Activated CD8-positive, alpha-beta memory T cell treated with anti-CD3 and anti-CD28 coated beads for 4 hours (primary cell): ENCODE measurements at places on chromosomes 1 and 21.

DNA sequence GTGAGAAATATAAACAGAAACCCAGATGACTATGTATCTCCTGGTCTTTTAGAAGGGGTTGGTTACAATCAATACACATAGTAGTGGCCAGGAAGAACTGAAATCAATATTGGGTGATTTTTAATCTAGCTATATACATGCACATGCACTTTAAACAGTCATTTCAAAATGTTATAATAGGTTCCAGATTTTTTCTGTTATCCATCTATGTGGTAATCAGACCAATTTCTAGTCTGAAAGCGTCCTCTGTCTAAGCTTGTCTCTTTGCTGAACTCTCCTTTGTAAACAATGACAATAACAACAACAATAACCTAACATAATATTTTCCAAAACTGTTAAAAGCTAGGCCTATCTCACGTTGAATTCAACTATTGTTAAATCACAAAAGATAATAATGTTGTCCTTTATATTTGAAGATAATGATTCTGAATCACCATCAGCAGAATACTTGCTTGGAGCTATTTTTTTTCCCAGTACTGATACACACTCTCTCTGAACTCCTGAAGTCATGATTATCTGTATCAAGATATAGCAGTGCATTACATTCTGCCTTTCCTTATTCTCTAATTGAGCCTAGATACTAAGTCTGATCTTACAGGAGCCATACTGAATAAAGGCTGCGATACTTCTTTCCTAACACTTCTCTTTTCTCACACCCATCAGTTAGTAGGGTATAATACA is 496.8 kb upstream of the ZRANB2 start:
- no peak for DNase-seq

GRCh38 chr1:53176452-53177208 is 20.0 kb upstream of the CPT2 start:
- no peak for DNase-seq

DNA sequence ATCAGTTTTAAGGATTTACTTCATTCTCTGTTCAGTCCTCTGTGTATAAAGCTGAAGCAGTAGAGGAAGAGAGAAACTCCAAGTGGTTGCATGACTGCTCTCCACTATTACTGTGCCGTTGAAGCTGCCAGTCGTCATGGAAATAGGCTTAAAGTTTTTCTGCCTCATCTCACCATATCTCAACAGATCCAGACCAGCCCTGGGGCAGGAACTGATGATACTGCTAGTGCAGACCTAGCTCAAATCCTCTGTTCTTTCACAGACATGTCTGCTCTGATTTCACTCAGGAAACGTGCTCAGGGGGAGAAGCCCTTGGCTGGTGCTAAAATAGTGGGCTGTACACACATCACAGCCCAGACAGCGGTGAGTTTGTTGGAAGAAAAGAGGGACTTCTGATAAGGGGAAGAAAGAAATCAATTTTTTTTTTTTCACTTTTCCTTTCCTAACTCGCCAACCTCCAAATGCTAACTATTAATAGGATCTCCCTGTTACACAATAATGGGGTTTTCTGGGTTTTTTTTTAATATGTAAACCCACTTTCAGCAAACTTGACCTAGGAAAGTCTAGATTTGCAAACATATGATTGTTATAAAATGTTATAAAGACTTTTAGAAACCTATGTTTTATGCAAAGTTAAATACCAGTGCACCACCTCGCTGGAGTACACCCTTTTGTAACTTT is 22.2 kb upstream of the STRIP1 start:
- DNase-seq: no peak

DNA sequence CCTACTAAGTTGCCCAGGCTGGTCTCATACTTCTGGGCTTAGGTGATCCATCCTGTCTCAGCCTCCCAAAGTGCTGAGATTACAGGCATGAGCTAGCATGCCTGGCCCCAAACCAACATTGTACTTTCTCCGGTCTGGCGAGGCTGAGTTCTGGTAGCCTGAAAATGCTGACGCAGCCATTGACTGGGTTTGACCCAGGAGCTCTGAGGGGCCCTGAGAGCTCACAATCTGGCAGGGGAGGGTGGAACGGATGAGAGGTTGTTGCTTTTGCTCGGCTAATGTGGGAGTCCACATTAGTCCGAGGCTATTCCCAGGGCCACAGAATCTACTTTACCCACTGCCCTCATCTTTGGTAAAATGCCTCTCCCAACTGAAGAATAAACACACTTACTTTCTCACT is 35.1 kb upstream of the PARP1 start:
- DNase-seq: no peak

DNA sequence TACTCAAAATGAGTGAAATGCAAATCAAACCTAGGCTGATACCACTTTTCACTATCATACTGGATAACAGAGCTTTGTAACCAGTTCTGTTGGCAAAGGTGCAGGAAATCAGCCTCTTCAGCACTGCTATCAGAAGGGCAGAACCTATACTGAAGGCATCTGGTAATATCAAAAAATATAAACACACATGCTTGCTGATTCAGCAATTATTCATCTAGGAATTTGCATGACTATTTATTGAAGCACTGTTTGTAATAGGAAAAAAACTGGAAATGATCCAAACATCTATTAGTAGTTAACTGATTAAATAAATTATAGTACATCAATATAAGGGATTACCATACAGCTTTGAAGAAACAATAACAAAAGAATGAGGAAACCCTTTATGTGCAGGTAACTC is 21.4 kb downstream of the ARHGAP29 start:
- no peak for DNase-seq

DNA sequence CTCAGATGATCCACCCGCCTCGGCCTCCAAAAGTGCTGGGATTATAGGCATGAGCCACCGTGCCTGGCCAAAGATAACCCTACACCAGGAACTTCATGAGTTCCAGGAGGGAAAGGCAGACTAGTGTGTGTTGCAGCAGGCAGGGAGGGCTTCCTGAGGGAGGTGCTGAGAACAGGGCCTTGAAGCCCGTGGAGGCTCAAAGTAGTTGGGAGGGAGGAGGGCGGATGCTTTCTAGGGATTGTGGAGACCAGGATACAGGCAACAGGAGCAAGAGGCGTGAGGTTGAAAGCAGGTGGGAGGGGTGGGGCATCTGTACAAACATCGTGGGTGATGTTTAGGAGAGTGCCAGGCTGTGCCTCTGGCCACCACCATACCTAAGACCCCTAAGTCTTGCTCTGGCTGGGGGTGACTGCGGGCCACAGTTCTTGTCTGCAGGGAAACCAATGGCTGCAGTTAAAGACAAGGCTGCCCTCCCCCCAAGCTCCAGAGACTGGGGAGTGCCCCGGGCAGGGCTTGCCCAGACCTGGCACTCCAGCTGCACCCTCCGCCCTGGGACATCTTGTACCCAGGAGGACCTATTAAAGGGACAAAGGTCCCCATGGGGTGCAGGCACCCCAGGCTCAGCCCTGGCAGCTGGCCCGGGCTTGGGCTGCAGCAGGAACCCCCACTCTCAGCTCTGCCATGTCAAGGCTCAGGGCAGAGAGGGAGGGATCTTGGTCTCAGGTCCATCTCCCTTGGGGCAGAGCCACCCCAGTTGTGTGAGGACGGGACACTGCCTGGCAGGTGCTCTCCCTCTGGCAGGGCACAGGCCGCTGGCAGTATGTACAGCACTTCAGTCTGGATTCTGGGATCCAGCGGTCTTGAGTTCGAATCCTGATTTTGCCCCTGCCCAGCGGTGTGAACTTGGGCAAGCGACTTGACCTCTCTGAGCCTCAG is 22.1 kb upstream of the CASZ1 start:
- no peak for DNase-seq

DNA sequence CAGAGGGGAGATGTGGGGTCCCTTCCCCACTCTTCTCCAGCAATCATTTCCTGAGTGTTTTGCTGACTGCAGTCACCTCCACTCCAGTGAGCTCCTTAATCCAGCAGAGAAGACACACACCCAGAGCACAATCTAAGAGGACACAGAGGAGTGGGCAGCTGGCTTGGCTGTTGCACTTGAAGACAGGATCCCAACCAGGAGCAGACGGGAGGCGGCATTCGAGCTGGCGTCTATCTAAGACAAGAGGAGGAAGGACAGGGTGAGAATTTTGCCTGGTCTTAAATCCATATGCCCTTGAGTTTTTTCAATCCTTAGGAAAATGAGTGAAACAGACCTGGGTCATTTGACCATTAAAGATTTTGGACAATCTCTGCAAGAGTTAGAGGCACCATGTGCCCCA is 56.1 kb upstream of the SIM2 start:
- DNase-seq: no peak

DNA sequence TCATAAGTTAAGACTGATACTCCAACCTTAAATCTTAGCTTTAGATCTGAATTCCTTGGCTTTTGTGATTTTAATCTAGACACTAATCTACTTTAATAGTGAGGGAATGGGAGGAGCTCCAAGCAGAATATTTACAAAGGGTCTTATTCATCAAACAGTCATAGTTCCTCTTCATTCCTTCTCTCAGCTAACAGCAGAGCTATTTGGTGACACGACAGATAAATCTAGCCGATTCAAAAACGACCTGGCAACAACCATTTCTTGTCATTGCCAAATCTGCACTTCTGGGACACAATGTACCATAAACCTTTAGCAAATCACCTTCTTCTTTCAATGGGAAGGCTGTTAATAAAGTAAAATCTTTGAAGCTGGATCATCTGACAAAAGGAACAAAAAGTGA is 52.8 kb upstream of the FOXD3 start:
- no peak for DNase-seq
